ENCODE measurements at places on chromosomes 11 and 22.
A peak's percentile ranks its signal among the peaks of the same experiment; 100 is the strongest.

- DNase-seq = no peak
Observed at GRCh38 chr11:58609723-58610122, 12.7 kb upstream of the CNTF start.

- no peak for DNase-seq
Observed at GRCh38 chr11:114257621-114258558, 38.3 kb upstream of the NNMT start.

- DNase-seq = no peak
Observed at GRCh38 chr22:32721328-32722180, 80.0 kb upstream of the TIMP3 start.

DNA sequence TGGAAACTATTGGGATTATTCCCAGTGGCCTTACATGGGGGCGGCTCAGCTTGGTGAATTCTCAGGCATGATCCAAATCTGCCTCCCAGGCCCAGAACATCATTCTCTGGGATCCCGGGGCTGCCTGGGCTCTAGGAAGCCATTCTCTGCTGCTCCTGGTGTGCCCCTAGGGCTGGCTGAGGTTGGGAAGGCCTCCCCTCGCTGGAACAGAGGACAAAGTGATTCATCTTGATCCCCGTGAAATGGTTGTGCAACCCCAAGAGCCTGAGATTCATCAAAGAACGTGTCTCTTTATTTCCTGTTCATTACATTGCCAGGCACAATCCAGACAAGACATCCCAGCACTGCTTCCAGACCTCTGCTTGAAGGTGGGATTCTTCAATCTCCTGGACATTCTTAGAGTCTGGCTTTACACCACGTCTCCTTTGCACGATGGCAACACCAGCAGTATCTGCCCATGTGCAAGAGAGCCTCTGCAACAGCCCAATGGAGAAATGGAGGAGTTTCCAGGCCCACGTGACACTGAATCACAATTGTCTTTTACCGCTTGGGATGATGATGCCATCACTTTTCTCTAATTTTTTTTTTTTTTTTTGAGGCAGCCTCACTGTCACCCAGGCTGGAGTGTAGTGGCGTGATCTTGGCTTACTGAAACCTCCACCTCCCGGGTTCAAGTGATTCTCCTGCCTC, 52.3 kb downstream of the TST start:
- DNase-seq = no peak

DNA sequence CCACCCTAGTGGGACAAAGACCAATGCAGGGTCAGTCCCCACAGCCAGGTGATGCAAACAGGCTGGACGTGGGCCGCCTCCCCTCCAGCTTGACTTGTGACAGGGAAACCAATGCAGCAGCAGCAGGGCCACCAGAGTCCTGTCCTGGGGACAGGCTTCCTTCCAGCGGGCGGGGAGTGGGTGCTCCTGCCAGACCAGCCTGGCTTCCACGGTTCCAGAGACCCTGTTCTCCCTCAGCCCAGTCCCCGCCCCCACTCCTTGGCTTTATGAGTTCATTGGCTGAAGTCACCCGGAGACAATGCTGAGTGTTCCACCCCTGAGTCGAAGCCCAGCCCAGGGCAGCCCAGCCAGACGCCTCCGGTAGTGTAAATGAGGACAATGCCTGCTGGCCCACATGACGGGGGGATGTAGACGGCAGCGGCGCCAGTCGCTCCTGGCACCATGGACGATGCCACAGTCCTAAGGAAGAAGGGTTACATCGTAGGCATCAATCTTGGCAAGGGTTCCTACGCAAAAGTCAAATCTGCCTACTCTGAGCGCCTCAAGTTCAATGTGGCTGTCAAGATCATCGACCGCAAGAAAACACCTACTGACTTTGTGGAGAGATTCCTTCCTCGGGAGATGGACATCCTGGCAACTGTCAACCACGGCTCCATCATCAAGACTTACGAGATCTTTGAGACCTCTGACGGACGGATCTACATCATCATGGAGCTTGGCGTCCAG, at the start of gene TSSK2:
TSSK2 (plus strand) TSS at position 350 of the 726 bp plus-strand sequence; CDS start at position 442, 92 bp downstream.
- no peak for DNase-seq

DNA sequence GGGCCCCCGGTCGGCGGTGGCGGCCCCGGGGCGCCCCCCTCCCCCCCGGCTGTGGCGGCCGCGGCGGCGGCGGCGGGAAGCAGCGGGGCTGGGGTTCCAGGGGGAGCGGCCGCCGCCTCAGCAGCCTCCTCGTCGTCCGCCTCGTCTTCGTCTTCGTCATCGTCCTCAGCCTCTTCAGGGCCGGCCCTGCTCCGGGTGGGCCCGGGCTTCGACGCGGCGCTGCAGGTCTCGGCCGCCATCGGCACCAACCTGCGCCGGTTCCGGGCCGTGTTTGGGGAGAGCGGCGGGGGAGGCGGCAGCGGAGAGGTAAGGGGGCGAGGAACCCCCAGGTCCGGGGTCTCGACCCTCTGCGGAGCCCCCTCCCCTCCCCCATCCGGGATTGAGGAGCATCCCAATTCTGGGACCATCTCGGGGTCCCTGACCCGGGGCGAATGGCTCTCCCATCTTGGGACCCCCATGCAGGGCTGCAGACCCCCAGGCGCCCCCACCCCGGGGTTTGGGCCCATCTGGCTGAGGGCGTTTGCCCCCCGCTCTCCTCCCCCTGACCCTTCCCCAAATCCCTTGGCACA, 431 bp downstream of the KMT2A start:
- peak; percentile 24 for DNase-seq

GRCh38 chr22:41772645-41773044, 27.8 kb upstream of the CCDC134 start:
- no peak for DNase-seq

DNA sequence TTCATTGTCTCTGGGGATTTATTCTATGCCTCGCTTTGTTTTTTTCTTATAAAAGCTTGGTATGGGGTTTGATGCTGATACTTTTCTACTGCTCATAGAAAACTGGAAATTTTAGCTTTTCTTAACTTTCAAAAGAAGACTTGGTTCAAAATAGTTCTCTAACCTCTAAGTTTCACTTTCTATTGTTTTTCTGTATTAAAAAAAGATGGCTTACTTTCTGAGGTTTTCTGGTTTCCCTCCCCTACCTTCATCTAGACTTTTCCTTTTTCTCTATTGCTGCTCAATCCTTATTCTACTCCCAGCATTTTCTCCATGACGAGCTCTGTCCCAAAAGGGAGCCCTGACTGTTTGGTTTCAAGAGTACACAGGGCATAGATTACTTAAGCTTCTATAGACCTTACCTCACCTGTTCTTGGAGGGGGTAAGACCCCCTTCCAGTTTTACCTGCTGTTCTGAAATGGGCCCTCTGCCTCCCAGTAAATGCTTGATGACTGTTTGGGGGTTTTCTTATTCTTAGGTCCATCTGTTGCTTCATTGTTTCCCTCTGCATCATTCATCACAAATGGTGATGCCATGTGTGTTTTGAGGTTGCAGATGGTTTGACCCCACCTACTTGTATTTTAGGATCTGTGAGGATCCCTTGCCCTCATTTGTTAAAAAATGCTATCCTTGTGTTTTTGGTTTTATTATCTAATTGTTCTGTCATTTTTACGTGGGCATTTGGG, 29.5 kb downstream of the DNHD1 start:
- DNase-seq = no peak

DNA sequence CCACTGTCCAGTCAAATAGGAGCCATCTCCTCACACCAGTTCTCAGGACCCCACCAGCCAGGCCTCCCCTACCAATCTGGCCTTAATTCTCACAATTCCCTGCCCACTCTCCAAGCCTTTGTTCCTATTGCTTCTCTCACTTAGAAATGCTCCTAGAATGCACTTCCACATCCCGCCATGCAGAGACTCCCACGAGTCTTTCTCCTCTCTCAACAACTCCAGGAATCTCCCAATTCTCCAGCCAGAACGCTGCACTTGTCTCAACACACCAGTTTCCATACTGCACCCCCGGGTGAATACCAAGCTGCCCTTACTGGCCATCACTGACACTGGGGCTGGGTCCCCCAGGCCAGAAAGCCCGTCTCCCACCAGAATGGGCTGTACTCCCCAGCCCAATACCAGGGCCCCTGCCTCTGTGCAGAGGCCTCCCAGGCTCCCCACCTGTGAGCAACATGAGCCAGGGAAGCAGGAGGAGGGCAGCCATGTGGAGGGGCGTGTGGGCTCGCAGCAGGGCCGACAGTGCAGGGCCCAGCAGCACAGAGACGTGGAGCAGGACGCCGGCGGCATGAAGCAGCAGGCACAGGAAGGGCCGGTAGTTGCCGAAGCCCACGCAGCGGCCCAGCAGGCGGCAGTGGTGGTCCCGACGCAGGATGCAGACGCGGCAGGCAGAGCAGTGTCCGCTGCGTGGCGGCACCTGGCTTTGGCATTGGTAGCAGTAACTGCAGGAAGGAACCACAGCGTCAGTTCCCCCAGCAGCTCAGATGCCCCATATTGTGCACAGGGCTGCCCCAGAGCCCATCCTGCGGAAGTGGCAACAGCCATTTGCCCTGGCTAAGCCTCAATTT, 2.4 kb downstream of the ZDHHC24 start:
- DNase-seq = peak; percentile 35

GRCh38 chr11:57373146-57373545, 7.8 kb downstream of the PRG3 start:
- no peak for DNase-seq

- no peak for DNase-seq
Observed at GRCh38 chr11:928786-929185, 3.1 kb downstream of the AP2A2 start.

- DNase-seq = no peak
Observed at GRCh38 chr11:60748821-60749220, 7.8 kb upstream of the MS4A15 start.

- peak; percentile 54 for DNase-seq
Observed at GRCh38 chr11:69915501-69916250, 96.5 kb upstream of the FGF3 start.

DNA sequence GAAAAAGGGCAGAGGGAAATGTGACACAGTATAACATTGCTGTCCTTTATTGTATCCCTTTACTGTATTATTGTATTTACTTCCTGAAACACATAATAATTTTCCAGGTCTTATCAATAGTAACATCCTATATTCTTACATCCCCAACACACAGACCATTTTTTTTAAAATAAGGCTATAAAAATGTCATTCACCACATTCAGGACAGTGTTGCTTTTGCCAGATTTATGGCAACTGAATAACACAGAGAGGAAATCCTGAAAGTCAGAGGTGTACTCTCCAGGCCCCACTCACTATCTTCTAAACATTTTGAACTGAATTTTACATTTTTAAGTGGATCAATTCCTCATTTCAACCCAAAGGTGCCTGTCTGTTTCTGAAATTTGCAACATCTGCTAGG, 104.8 kb upstream of the MTMR2 start:
- no peak for DNase-seq

DNA sequence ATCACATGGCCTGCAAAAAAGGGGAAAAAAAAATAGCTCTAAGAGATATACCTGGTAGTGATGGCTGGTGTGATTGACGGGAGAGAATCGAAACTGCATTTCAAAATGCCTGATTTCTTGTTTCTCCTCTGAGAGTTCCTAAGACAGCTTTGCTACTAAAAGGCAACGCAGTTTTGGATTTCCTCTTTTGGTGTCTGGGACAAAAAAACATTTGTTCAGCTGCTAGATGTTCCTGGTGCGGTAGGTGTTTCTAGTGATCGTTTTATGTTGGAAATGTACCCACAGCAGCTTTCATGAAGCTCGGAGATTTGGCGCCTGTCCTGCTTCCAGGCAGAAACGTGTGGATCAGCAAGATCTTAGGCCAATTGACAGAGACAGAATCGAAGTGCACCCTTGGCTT, 18.1 kb downstream of the P2RX3 start:
- DNase-seq = no peak

GRCh38 chr22:10961043-10961860, 4566.7 kb upstream of the OR11H1 start:
- DNase-seq = no peak

DNA sequence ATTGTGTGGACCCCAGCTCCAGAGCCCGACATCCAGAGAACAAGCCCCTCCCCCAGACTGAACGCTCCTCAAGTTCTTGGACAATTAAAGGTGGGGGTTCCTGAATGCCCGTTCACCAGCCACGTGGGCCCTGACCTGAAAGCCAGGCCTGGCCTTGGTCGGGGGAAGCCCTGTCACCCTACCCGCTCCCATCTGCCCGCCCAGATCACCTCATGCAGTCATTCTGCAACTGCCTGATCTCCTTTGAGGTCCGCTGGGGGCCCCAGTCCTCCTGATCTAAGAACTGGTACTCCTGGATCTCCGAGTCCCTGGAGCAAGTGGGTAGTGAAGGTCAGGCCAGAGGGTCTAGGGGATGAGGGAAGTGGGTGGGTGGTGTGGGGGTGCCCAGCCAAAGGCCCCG, 9.1 kb upstream of the NAALADL1 start:
- DNase-seq = no peak
